ENCODE measurements at places on chromosomes 5 and 9.
A peak's percentile ranks its signal among the peaks of the same experiment; 100 is the strongest.

- no peak for DNase-seq
Measured at GRCh38 chr5:126300293-126300692, 122.9 kb upstream of the GRAMD2B start.

- DNase-seq: peak; percentile 91
Measured at GRCh38 chr9:131635285-131635684, 90.0 kb downstream of the PRRT1B start.

DNA sequence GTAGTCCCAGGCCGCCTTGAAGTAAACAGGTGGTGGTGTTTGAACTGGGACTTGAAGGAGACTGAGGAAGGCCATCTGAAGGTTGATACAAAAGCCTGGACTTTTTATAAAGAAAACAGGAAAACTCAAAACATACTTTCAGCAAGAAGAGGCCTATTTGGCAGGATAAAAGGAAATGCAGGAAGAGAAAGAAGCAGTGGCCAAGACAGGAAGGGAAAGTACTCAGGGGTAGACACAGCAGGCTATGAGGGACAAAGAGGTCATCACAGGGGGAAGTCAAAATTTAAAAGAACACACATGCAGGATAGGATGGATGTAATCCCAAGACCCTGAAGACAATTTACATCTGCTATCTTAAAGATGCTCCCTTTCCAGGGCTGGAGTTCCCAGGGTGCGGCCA, 13.0 kb downstream of the TLE1 start:
- DNase-seq: no peak

DNA sequence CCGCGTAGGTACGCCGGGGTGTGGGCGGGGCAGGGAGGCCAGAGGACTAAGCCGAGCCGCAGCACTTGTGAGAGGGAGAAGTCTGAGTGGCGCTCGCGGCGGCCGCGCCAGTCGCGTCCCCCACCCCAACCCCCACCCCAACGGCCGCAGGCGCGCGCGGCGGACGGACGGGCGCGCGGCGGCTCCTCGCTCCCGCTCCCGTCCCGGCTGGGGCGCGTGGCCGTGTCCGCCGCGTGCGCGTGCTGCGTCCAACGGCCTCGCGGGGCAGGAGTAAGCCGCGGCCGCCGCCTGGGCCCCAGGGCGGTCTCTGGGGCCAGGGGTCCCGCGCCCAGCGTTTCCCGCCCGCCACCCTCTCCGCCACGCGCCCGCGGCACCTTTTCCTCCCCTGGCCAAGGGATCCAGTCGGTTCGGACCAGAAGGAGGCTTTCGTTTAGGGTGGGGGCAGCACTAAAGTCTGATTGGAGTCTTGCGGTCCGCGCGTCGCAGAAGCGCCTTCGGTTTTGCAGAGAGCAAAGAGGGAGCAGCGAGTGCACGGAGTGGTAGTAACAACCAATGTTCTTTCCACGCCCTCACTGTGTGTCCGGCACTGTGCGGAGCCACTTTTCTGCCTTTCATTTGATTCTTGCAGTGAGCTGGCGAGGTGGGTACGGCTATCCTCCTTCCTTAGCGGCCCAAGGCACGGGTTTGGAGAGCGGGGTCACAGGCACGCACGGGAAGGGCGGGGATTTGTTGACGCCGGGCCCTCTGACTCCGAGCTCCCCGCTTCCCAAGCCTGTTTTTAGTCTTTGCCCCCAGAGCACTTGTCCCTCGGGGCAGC, 483 bp downstream of the G3BP1 start:
- peak; percentile 58 for DNase-seq

DNA sequence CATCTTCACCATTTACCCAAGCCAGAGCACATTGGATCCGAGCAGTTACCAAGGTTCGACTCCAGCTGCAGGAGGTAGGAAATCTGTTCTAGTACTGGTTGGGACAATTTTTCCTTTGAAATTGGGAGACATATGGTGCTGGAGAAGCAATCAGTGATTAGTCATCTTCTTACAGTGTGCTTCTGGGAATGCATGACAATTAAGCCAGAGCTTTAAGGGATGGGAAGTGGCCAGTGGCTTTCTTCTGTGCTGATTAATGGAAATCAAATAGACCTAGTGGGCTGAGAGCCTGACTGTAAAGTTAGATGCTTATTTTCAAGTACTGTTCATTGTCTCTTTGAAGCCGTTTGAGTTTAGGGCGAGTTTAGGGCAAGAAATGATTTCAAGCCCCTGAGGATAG, 152.1 kb downstream of the UNC13B start:
- no peak for DNase-seq

- DNase-seq: no peak
Measured at GRCh38 chr9:31574006-31574765, 810.3 kb upstream of the ACO1 start.

- DNase-seq: no peak
Measured at GRCh38 chr5:40787986-40788385, 10.2 kb downstream of the PRKAA1 start.

DNA sequence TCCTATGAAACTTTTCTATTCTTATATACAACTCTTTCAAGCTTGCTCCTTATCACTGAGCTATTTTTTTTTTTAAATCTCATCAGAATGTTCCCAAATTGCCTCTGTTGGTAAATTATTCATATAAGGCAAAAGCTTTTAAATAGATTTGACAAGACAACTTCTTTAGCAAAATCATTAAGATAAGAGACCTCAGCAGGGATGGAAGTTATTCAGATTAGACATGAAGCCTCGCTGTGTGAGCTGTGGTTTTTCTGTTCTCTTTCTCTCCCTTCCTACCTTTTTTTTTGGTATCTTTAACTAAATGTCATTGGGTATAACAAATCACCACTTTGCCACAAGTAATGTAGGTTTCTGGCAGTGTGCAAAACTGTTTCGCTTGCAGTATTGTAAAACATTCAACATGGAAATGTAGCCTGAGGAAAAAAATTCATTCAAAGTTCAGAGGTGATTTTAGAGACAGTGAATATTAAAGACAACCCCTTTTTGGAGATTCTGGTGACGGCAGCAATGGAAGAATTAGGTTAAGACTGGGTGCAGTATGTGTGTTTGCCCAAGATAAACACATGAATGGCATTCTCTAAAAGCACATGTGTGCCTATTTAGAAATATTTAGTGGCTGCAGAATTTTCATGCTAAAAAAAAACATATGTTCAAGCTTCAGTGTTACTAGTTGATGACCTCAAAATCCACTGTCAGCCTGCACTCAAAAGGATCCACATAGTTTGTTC, 467.1 kb downstream of the ZNF608 start:
- no peak for DNase-seq

DNA sequence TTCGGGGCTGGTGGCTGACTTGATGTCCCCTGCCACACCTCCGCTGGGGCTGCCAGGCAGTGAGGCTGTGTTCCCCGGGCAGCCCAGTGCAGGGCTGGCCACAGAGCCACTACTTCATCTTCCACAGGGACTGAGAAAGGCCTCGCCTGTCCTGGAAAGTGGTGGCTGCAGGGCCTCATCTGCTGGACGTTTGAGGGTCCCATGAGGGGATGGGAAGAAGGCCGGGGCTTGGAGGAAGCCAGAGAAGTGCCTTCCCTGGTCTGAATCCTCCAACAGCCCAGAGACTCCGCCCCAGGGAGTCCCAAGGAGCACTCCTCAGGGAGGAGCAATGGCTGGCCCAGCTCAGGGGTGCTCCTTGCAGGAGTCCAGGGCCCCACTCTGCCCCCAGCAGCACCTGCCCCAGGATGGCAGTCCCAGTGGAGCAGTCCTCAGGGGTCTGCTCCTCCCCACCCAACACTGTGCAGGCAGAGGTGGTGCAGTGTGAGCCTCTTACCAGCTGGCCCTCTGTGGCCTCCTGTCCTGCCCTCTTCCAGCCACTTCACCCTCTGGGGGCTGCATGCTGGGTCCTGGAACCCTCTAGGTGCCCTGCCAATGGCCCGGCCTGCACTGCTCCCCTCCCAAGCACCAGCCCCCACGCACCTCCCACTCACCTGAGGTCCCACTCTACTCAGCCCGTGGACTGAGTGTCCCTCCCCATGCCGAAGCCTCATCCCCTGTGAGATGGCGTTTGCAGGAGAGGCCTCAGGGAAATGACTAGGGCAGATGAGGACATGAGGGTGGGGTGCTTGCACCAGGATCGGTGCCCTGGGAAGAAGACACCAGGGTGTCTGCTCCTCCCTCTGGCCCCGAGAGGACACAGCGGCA, 47.3 kb upstream of the COL5A1 start:
- no peak for DNase-seq

DNA sequence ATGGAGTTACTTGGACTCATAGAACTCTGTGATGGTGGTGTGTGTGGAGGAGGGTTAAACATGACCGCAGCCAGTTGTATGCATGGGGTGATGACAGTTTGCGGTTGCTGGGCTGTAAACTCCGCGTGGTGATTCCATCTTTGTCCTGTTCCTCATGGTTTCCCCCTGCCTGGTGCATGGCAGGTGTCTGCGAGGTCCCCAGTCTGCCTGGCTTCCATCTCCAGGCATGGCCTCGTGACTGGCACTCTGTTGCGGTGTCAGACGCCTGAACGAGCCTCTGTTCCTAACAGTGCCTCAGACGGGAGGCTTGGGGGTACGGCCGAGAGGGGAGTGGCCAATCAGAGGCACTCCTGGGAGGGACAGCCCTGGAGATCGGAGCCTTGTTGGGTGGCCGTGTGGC, 33.9 kb upstream of the SH3PXD2B start:
- DNase-seq: no peak

- DNase-seq: no peak
Measured at GRCh38 chr5:50726475-50727148, 60.2 kb downstream of the PARP8 start.

- peak; percentile 61 for DNase-seq
Measured at GRCh38 chr5:126395605-126396004, 27.6 kb upstream of the GRAMD2B start.

- no peak for DNase-seq
Measured at GRCh38 chr5:174411479-174411819, 312.9 kb upstream of the MSX2 start.

DNA sequence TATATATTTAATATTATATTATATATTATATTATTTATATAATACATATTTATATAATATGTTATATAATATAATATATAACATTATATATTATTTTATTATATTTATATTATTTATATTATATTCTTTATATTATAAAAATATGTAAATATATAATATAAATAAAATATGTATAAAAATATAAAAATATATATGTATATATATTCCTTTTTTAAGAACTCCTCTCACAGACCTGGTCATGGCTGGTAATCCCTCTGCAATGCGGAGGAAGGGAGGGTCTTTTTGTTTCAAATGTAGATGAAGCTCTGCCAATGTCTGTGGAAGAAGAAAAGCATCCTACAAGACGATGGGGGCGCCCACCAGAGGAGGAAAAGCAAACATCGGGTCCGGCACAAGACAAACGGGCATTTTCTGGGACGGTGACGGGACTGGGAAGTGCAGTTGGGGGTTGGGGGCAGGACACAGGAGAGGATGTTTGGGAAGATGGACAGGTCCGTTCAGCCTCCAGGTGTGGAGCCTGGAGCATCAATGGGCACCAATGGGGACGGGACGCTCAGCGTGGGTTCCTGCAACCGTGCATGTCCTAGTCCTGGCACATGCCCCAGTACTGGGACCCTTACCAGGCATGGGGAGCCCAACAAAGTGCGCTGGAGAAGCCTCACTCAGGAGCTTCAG, 194.0 kb downstream of the IRX1 start:
- DNase-seq: no peak

DNA sequence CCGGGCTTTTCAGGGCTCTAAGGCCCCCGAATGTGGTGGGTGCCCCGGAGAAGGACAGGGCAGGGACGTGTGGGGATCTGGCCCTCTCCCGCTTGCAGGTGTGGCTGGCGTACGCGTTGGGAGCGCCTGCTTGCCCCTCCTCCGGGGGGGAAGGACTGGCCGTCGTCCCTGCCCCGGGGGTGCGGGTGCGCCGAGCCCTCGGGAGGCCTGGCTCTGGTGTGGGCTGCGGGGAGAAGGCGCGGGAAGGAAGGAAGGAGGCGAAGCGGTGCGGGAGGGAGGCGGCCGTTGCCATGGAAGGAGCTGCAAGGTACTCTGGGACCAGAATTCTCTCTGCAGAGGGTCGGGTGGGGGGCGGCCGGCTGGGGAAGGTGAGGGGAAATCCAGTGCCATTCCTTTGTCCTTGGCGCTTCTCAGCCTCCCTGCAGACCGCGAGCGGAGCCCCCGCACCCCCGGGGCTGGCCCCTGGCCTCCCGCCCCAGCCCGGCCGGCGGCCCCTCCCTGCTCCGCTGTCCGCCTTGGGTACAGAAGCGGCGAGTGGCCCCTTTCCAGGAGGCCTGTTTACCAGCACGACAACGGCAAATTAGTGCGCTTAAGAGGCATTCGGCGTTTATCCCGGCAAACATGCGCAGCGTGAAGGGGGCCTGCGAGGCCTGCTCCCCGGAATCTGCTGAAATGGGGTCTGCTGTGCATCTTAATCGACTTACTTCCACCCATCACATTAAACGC, 67.1 kb upstream of the UNC5A start:
- DNase-seq: no peak

DNA sequence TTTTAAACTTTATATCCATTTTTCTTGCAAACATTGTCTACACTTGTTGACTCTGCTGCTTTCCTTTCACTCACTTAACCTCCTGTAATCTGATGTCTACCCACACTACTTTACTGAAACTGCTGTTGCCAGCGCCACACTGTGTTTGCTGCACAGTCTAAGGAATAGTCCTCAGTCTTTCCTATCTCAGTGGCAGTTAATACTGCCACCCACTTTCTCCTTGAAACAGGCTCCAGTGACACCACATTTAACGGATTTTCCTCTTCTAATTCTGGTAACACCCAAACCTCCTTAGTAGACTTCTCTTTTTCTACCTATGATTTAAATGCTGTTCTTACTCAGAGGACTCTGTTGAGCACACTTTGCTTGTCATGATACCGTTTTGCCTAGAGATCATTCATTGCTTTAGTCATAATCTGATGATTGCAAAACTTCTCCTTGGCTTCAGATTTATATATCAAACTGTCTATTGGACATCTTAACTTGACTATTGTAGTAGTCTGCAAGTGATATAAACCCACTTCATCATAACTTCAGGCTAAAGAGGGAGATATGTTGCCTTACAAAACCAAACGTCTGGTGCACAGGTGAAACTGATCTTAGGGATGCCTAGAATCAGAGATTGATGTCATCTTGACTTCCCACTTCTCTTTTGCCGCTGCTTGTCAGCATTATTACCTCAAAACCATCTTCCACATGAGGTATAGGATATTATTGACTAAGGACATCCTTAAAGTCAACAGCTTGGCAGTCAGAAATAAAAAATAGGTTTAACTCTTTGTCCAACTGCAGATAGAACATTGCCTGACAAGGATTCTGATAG, 94.1 kb downstream of the CDC42SE2 start:
- DNase-seq: no peak

- DNase-seq: peak; percentile 56
Measured at GRCh38 chr9:14768405-14769229, 46.1 kb upstream of the CER1 start.

DNA sequence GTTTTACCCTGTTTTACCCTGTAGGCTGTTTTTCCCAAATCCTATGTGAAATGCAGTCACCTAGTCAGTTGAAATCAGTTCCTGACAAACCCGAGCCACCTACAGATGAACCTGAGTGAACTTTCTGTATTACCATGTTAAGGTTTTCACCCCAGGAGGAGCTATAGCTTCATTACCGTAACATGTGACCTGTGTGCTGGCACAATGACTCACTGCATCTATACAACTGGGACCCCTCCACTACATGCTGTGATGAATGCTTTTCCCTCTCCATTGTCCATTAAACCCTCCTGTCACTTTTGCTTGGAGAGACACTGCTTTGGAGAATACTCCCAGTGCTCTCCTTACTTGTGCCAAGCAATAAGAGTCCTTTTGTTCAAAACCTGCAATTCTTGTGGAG, 1974.8 kb downstream of the EFNA5 start:
- no peak for DNase-seq

GRCh38 chr9:93010704-93011103, 47.8 kb upstream of the SUSD3 start:
- no peak for DNase-seq

Data from small intestine (tissue), 16 donors.